H4 (cell line): ENCODE measurements at places on chromosomes 11 and 22. TPM values are rescaled to one million over a fixed set of nuclear protein-coding genes. Genes with fewer than 3 reads are reported as not detected.

DNA sequence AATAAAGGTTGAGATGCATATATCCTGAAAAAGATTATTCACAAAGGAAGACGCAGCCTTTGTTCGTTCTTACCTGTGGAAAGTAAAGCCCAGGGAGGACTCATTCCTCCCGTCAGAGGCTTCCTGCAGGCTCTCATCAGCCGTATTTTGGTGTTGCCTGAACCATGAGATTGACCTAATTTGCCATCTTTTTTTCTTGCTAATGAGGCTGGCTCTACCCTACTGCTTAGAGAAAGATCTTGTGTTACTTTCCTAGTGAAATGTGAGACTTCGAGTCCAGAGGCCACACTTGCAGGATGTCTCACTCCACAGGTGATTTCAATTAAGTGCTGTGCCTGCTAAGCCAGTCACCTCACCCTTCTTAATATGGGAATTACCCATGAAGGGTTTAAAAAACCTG is 269.9 kb downstream of the NTM start:
- no peak for DNase-seq

- no peak for DNase-seq
Measured at GRCh38 chr11:102234779-102235439, 82.4 kb upstream of the BIRC3 start.

DNA sequence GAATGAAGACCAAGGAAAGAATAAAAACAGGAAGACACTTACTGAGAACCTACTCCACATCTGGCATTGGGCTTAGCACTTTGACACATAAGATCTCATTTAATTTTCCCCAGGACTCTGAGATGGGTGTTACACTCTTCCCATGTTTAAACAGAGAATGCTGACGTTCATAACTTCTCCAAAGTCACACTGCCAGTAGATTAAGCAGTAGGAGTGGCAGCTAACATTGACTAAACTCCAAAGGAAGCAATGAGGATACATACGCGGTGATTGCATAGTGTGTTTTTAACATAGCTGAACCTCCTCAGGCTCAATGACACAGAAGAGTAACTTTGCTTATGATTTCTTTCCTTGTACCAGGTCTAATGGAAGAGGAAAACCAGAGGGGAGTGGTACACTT is 14.5 kb upstream of the OR10V1 start:
- no peak for DNase-seq

GRCh38 chr11:122863704-122864326 is 18.7 kb upstream of the JHY start:
- DNase-seq = peak; percentile 28

GRCh38 chr11:57598831-57599155 is 1.3 kb downstream of the SERPING1 start:
- DNase-seq = no peak

GRCh38 chr11:15704064-15704463 is 589.3 kb downstream of the INSC start:
- DNase-seq = no peak

DNA sequence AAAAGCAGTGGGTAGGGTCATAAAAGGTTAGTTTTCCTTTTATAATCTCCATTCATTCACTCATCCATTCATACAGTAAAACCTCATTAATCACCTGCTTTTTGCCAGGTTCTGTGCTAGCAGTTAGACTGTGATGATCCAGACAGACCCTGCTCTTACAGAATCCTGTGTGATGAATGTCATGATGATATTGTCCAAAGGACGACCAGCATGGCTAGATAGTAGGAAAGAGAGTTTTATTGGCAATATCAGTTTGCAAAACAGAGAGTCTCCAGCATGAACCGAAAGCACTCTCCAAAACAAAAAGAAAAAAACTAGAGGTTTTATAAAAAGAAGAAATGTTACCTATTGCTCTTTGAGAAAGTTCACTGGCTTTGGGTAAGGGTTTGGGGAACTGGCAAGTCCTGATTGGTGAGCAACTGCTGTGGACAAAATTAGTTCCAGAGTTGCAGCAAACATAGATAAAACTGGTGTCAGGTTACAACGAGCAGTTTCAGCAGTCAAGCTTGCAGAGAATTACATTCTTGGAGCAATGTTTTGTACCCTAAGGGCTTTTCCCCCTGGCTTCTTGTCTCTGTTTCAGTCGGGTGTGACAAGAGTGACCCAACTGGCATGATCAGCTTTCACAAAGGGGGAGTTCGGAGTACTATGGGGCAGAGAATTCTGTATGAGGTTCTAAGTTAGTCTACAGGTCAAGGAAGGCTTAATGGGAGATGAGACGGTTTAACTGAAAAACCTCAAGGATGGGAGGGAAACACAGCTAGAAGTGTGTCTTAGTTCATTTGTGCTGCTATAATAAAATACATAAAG is 58.3 kb downstream of the HSD17B12 start:
- peak; percentile 82 for DNase-seq

DNA sequence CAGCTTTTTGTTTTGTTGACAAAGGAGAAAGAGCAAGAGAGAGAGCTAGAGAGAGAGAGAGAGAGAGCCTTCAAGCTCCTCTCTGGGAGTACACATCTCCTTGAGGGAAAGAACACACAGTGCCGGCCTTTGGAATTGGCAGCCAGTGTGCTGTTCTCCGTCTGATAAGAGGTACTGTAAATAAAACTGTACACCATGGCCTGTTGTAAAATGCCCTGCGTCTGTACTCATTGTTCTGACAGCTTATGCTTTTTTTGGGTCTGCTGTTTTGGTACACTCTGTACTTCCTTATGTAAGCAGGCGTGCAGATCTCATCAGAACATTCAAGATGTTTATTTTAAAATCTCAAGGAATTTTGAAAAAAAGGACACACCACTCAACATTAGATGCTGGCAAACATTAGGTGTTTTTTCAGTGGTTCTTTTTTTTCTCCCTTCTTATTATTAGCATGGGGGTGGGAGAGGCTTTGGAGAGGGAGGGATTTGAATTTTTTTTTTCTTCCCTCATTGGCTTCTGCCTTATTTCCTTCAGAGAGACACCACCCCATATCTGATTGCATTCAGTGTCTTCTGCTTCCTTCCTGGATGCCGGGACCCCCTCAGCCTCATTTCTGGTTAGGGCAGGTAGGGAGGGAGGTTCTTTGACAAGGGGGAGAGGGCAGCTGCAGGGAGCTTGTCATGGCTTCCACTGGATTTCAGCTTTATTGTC is 116.8 kb upstream of the NNMT start:
- DNase-seq = no peak

GRCh38 chr11:20844630-20845029 is 175.2 kb downstream of the NELL1 start:
- DNase-seq = no peak

GRCh38 chr11:115739146-115739545 is 234.9 kb upstream of the CADM1 start:
- no peak for DNase-seq

DNA sequence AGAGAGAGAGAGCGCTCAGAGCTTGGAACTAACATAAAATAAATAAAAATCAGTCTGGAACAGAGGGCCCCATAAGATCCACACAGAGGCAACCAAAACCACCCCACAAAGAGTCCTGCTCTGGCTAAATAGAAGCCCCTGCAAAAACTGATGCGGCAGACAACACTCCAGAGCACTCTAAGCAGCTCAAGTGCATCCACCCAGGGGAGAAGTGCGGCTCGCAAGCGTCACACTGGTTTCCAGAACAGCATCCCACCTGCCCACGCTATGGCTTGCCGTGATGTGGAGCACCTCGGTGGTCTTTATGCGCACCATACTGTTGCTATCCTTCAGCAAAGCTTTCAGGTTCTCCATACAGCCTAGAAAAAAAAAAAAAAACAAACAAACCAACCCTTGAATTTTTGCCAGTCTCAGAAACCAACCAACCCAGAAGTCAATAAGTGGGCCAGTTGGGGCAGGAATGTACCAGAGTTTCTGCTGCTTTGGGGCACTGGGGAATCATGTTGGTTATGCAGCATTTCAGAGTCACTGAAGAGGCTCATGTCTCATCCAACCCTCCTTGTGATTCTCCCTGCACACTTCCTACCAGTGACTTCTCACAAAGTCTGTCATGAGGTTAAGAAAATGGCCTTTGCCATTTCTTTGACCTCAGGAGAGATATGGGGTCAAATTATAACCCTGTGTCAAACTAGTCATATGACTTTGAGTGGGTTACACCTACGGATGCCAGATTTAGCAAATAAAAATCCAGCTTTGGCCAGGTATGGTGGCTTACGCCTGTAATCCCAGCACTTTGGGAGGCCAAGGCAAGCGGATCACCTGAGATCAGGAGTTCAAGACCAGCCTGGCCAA is 3.0 kb downstream of the RSPH14 start:
- DNase-seq = no peak

DNA sequence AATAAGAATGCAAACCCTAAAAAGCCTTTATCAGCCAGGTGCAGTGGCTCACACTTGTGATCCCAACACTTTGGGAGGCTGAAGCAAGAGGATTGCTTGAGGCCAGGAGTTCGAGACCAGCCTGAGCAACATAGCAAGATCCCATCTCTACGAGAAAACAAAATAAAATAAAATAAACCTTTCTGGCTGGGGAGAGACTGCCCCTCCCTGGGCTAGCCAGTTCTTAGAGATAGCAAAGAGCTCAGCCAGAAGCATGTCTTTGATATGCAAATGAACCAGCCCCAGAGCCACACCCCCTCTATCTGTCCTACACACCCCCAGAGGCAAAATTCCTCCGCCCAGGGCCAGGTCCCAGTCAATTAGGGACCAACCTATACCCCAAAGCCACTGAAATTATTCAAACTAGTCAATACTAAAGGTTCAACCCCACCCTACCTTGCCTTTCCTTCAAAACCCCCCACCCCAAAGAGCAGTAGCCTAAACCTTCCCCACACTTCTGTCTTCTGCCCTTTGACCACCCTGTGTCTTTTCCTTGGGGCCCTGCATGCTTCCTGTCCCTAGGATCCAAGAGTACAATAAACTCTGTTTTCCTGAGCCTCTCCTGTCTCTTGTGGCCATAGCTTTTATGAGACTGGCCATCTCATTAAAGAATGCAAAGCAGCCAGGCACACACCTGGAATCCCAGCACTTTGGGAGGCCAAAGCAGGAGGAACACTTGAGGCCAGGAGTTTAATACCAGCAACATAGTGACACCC is 37.3 kb upstream of the CXCR5 start:
- DNase-seq = no peak

DNA sequence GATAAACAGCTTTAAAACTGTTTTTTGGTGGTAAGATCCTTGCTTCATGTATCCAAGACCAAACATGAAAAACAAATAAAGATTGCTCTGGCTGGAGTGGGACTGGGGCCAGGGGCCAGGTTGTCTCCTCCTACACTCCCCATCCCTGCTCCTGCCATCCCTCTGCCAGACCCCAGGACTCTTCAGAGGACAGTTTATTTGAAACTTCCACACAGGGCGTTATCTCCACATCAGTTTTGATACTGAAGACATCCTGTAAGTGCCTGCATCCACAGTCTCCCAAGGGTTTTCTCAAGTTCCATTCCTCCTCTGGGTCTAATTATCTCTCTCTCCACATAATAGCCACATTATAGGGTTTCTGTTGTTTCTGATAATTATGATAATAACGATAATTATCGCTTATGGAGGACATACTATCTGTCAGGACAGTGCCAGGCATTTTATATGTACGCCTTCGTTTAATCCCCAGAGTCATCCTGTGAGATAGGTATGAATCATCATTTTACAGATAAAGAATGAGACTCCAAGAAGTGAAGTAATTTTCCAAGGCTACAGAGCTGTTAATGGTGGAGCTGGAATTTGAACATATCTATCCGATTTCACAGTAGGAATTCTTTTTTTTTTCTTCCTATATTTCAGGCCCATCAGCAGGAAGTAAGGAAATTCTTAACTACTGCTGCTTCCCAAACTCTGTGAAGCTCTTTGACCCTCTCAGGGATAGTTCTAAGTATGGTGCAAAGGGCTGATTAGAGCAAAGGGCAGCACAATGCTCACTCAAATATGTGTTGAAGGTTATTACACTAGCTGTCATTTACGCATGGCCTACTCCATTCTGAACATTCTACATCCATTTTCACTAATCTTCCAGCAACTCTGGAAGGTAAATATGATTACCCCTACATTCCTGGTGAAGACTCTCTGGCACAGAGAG is 488.0 kb upstream of the CCDC90B start:
- DNase-seq = no peak

DNA sequence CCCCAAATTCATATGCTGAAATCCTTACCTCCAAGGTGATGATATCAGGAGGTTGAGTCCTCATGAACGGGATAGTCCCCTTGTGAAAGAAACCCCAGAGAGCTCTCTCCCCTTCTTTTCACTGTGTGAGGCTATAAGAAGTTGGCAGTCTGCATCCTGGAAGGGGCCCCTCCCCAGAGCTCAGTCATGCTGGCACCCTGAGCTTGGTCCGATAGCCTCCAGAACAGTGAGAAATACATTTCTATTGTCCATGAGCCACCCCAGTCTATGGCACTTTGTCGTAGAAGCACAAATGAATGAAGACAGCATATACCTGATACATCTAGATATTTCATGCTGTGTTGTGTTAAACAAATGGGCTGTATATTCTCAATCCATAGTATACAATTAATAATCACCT is 81.1 kb upstream of the CRTAM start:
- no peak for DNase-seq

DNA sequence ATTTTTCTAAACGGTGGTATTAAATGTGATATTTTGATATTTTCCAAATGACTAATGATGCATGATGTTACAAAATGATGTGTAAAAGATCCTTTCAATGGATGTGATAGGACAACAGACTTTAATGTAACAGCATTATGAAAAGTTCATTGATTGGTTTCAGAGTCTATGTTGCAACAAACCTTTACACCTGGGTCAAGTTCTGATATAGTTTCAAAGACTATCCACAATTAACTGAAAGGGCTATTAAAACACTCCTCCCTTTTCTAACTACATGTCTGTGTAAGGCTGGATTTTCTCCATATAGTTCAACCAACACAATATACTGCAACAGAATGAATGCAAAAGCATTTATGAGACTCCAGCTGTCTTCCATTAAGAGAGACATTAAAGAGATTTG is 35.7 kb downstream of the SMCO4 start:
- DNase-seq = no peak

DNA sequence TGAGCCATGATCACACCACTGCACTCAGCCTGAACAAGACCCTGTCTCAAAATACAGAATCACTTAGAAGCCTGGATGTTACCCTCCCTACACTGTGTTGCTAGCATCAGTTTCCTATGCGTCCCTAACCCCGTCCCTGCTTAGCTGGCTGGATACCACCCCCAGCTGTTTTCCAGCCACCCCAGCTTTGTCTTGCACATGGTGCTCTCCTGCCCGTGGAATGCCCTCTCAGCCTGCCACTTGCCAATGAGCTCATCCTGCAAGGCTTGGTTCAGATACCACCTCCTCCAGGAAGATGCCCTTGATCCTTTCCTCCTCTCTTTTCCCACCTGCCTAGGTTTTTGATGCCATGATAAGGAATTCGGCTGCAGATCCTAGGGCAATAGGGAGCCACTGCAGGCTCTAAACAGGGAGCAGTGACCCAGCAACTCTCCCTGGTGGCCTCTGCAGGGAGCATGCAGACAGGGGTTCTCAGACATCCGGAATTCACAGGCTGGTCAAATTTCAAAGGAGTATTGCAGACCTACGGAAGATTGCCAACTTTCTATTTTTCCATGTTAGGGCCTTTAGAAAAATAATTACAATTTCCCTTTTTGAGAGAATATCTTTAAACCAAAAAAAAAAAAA is 52.7 kb upstream of the WNT7B start:
- DNase-seq = no peak

The SERPING1 gene
- 1.2 and 8.3 TPM in 2 replicates for total RNA-seq

The CERK gene
- total RNA-seq = 16.9 and 19.6 TPM in 2 replicates

The OR51B5 gene
- 28.2 and 31.4 TPM in 2 replicates for total RNA-seq

The C22orf42 gene
- total RNA-seq = not detected in 2 replicates

The ALDH3B2 gene
- not detected in 2 replicates for total RNA-seq

The PGM2L1 gene
- 2.2 and 3.7 TPM in 2 replicates for total RNA-seq

The CD3D gene
- not detected in 2 replicates for total RNA-seq

The PKP3 gene
- total RNA-seq = 2.4 and 3.0 TPM in 2 replicates

The NRXN2 gene
- total RNA-seq = 0.17 and 0.35 TPM in 2 replicates

The RAG2 gene
- not detected in 2 replicates for total RNA-seq
